ENCODE measurements at places on chromosomes 5 and 9.

GRCh38 chr5:32562056-32562455 is 23.3 kb upstream of the SUB1 start:
- DNase-seq, result no peak

GRCh38 chr5:163727028-163727427 is 221.6 kb downstream of the MAT2B start:
- DNase-seq, result no peak

GRCh38 chr5:29414681-29415080 is 1778.8 kb upstream of the CDH6 start:
- DNase-seq, result no peak

DNA sequence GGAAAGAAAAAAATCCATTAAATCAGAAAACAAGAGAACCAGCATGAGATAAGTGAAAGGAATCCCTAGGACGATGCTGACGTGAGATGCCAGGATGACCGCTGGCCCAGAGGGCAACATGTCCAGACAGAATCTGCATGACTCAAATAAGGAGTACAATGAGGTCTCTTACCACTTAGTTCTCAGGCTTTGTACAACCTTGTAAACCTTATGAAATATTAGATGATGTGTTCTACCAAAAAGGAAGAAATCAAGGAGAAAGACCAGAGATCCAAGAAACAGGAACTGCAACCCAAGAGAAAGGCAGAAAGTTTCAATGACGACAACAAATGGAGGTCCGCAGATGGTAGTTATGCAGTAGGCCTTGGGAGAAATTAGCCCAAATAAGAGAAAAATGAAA is 2.8 kb upstream of the GPR150 start:
- DNase-seq, result no peak

DNA sequence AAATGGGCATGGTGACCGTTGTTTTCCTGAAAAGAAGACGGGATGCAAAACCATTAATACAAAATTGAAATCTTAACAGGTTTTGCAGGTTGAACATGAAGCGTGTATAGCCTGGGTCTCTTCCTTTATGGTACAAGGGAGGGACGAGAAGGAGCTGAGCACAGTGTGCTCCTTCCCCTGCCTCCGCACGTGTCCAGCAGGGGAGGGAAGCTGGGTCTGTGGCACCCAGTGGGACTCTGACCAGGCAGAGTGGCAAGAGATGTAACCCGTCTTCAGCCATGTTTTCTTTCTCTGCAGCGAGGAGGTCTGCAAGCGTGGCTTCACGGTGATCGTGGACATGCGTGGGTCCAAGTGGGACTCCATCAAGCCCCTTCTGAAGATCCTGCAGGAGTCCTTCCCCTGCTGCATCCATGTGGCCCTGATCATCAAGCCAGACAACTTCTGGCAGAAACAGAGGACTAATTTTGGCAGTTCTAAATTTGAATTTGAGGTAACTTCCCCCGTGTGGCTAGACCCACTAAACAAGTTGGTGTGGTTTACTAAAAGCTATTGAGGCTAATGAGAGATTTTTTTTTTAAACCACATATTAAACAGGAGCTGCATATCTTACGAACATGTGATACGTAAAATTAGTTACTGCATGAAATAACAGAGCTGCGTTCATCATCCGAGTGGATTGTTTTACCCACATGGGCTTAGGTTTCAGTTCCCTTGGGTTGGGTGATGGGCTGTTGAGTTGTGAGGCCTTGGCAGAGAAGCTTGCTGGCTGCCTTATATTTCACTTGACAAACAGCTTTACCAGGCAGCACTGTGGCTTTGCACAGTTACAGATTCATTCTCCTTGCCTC is 143.7 kb downstream of the TRIO start:
- no peak for DNase-seq

GRCh38 chr5:124522992-124523391 is 223.4 kb downstream of the ZNF608 start:
- no peak for DNase-seq

DNA sequence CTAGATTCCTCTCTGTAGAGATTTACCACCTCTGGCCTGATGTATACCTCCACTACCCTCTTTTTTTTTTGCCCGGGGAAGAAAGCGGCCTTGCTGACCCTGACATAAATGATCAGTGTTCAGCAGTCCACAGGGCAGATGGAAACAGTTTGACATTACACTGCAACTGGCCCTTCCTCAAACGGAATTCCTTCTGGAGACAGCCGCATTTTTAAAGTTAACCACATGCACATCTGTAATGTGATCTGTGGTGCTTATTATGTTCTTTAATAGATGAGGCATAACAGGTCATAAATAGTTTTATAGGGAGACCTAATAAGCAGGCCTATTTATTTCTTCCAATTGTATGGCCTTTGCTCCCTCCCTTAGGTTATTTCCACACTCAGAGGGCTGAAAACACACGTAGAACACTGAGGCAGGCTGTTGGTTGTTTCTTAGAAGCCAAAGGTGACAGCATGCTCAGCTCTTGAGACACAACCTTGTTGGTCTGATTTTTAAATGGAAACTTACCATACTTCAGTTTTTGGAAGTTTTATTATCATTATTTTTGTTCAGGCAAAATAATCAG is 84.0 kb upstream of the APC start:
- no peak for DNase-seq
